CD4-positive, CD25-positive, alpha-beta regulatory T cell (primary cell): ENCODE measurements at places on chromosomes 3 and 15. TPM values are rescaled to one million over a fixed set of nuclear protein-coding genes. Genes with fewer than 3 reads are reported as not detected.

The SERPINI2 gene
- total RNA-seq: not detected

The TFDP2 gene
- 26.5 TPM for total RNA-seq

DNA sequence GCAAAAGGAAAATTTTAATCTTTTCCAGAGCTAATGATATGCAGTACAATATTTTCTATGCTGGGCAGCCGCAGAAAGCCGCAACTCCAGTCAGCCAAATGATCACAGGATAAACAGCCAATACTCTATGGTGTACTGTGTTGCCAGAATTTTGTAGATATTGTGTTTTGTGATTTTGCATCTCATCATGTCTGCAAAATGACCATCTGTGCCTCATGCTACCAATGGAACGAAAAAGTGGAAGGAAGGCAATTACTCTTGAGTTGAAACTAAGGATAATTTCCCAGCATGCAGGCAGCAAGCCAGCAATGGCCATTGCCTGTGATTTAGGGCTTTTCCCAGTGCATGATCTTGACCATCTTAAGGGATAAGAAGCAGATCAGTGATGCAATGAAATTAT lies 891.9 kb downstream of the PLOD2 start:
- DNase-seq: no peak

DNA sequence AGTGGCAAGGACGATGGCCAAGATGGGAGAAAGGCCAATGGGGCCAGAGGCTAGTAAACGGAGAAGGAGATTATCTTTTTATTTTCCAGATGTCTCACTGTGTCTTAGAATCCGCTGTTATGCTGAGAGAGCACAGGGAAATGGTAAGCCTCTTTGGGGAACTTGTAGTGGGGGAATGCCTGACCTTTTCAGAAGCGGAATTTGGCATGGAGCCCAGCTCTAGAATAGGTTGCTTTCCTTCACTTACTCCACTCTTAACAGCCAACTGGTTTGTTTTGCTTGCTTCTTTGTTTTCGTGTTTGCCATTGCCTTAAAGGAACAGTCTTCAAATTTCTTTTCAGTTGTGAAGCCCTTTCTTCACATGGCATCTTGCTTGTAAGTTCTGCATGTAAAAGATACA lies 316.2 kb upstream of the THRB start:
- no peak for DNase-seq

GRCh38 chr3:119636891-119637611 lies 23.3 kb downstream of the POPDC2 start:
- DNase-seq: no peak

The SCG3 gene
- total RNA-seq: not detected

The RUBCN gene
- total RNA-seq: 58.5 TPM

DNA sequence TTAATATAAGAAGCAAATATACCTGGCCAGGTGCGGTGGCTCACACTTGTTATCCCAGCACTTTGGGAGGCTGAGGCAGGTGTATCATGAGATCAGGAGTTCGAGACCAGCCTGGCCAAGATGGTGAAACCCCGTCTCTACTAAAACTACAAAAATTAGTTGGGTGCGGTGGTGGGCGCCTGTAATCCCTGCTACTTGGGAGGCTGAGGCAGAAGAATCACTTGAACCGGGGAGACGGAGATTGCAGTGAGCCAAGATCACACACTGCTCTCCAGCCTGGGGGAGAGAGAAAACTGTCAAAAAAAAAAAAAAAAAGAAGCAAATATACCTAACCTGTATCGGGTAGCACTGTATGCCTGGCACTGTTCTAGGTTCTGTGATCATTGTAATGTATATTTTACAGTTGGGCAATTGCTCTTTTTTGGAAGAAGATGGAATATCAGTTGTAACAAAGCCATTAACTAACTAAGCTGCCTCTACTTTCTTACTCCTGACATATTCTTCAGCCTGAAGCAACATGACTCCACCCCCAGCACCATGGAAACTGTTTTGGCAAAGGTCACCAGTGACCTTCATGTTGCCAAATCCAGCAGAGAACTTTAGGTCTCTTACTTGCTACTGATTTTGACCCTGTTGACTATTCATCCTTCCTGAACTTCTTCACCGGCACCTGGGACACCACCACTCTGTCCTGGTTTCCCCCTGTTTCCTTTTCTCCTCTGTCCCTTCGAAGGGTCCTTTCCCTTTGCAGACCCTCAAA lies 203.8 kb downstream of the RPLP1 start:
- DNase-seq: no peak
